HCT116 (cell line): ENCODE measurements at places on chromosomes 11 and 22.

DNA sequence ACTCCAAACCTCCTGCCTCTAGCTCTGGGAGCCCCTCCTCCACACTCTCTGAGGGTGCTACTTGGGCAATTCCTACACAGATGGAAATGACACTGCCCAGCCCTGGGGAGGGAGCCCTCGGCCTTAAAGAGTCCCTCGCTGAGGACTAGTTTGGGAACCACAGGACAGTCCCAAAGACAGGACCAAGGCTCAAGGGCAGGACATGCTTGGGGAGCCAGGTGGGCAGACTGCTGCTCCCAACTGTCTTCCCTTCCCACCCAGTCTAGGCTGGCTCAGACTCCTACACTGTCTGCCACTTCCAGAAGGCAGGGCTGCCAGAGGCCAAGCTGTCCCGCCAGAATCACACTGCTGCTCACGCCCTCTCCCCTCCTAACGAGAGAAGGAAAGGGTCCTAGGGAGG, 9.8 kb downstream of the ARRB1 start:
- DNase-seq, result no peak

DNA sequence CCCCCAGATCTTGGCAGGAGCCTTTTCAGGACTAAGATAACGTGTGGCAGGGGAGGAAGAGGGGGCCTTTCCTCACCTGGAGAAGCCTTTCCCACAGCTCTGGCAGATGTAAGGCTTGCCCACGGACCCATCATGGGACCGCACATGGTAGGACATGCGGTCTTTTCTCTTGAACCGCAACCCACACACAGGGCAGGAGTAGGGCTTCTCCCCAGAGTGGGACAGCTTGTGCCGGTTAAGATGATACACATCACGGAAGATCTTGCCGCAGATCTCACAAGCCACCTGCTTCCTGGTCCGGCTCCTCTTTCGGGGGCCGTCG, 1.9 kb downstream of the PATZ1 start:
- no peak for DNase-seq

DNA sequence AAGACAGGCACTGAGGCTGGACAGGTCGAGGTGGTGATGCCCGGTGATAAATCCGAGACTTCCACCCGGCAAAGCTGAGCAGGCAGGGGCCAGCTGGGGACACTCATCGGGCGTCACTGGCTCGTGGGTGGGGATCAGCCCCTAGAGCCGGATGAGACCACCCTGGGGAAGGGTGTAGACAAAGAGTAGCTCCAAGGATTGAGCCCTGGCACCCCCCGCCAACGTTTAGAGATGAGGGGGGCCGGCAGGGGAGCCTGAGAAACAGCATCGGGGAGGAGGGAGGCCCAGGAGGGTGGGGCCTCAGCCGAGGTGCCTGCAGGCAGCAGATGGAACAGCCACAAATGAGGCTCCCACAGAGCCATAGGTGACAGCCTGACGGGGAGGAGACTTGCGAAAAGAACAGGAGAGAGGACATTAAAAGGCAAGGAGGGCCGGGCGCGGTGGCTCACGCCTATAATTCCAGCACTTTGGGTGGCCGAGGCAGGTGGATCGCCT, 27.4 kb upstream of the CBX7 start:
- DNase-seq, result no peak

GRCh38 chr11:68306636-68307035, 5.8 kb upstream of the LRP5 start:
- DNase-seq, result no peak

GRCh38 chr22:24982301-24983056, 30.0 kb downstream of the KIAA1671 start:
- DNase-seq, result no peak

GRCh38 chr22:23281053-23281405, 100.7 kb downstream of the BCR start:
- no peak for DNase-seq
